ENCODE measurements at places on chromosomes 12 and 14.

- DNase-seq = no peak
Measured at GRCh38 chr14:95857275-95857674, 19.4 kb upstream of the TUNAR start.

GRCh38 chr14:52352061-52352491, 38.0 kb downstream of the PTGER2 start:
- DNase-seq = peak; percentile 23

- no peak for DNase-seq
Measured at GRCh38 chr12:31780096-31780495, 51.3 kb upstream of the AMN1 start.

GRCh38 chr12:3132636-3133404, 55.6 kb downstream of the TSPAN9 start:
- DNase-seq = no peak

- DNase-seq = no peak
Measured at GRCh38 chr14:24145690-24146452, 539 bp downstream of the PSME2 start.

- DNase-seq = no peak
Measured at GRCh38 chr14:74947353-74948227, 7.8 kb downstream of the PGF start.

DNA sequence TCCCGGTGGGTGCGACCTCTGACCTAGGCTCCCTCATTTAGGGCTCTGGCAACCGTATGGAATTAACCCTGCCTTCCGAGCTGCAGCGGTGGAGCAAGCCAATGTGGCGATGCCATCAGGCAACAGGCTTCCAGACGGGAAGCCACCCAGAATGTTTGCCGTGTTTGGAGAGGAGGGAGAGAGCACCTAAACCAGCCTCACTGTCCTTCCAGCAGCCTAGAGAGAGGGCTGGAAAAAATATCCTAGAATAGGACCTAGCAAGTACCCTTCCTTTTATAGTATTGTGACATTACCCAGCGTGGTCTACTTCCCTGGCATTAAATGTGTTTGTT, 287 bp upstream of the SLC2A13 start:
- no peak for DNase-seq

- no peak for DNase-seq
Measured at GRCh38 chr14:76323331-76324050, 52.4 kb upstream of the ESRRB start.

GRCh38 chr12:57219993-57220754, 3.6 kb downstream of the NXPH4 start:
- no peak for DNase-seq

DNA sequence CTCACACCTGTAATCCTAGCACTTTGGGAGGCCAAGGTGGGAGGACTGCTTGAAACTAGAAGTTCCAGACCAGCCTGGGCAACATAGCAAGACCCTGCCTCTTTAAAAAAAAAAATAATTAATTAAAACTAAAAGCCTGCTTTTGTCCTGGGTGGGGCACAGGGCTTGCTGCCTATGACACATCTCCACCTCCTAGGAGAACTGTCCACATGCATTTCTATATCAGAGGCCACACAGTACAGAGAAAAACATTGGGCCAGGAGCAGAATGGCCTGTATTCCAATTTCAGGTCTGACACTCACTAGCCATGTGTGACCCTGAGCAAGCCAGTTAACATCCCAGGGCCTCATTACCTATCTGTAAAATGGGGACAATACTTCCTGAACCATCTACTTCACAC, 31.9 kb downstream of the CCDC88C start:
- DNase-seq = no peak

- DNase-seq = no peak
Measured at GRCh38 chr14:56244138-56244789, 126.1 kb downstream of the PELI2 start.

GRCh38 chr14:56413721-56414120, 165.9 kb upstream of the TMEM260 start:
- DNase-seq = no peak

- no peak for DNase-seq
Measured at GRCh38 chr12:68812553-68813241, 4.7 kb downstream of the MDM2 start.

DNA sequence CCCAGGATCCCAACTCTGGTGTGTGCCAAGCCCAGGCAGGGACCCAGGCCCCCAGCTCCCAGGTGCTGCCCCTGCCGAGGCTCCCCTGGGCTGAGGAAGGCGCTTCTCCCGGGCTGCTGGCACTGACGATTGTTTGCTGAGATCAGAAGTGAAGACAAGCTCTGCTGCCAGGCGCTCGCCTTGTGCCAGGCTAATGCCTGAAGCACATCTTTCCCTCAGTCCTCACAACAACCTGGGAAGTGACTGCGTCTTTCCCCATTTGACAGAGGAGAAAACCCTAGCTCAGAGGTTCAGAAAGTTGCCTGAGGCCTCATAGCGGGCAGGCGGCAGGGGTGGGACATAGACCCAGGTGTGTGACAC, 36.8 kb downstream of the ANKRD9 start:
- DNase-seq = no peak

GRCh38 chr12:62660756-62661155, 194.1 kb downstream of the MON2 start:
- DNase-seq = no peak

DNA sequence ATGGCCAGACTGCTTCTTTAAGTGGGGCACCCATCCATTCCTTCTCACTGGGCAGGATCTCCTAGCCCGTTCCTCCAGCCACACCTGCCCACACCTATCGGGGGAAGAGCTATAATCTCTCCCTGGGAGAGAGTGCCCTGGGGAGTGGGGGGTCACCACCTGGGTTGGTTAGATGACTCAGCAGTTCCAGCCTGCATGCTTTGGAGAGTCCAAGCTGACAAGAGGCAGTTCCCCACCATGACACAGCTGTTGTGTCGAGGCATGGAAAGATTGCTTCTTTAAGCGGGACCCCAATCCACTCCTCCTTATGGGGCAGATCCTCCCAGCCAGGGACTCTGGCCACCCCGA, 52.6 kb upstream of the PPFIA2 start:
- DNase-seq = no peak

DNA sequence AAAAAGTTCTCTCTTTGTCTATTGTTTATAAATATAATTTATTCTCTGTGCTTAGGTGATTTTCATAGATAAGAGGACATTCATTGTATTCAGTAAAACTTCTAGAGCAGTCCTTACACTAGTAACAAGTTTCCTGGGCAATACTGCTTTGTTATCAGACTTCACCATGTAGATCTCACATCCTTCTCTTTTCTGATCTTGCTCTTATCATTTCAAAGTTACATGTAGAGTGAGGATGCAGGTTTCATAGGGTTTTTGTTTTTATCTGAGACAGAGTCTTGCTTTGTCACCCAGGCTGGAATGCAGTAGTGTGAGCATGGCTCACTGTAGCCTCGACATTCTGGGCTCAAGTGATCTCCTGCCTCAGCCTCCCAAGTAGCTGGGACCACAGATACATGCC, 789.5 kb downstream of the DIO2 start:
- DNase-seq = no peak

DNA sequence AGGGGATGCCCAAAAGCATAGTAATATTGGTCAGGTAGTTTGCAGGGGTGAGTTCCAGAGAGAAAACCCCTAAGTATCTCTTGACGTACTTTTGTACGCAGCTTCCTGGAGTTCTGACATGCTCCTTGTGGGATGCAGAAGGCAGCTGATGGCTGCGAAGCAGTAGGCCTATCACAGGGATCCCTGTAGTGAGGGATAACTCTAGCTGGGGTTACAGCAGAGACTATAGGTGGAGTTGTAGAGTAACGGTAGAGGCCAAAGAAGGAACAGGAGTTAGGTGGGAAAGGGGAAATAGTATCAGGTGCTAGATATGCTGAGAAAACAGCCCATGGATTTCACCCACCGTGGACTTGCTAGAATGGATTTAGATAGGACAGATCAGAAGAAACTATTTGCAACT, 37.3 kb downstream of the MGST1 start:
- DNase-seq = no peak

GRCh38 chr12:52817003-52817698, 3.2 kb upstream of the KRT4 start:
- no peak for DNase-seq

DNA sequence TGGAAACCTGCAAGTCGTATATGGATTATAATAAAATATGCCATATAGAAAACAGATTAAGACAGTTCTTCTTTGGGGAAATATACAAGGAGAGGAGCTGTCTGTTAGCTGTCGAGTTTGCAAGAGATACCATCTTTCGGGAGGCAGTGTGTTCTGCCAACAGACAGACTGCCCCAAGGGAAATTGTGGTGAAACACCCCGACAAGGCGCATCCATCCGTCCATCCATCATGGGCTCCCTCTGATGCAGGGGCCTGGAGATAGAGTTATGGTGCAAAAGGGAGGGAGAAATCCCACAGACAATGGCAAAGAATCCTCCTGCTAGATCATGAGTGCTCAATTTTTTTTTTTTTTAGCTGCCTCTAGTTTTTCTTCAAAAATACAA, 156.3 kb downstream of the DPF3 start:
- no peak for DNase-seq

GRCh38 chr12:73769337-73769736, 768.3 kb upstream of the ATXN7L3B start:
- DNase-seq = no peak

DNA sequence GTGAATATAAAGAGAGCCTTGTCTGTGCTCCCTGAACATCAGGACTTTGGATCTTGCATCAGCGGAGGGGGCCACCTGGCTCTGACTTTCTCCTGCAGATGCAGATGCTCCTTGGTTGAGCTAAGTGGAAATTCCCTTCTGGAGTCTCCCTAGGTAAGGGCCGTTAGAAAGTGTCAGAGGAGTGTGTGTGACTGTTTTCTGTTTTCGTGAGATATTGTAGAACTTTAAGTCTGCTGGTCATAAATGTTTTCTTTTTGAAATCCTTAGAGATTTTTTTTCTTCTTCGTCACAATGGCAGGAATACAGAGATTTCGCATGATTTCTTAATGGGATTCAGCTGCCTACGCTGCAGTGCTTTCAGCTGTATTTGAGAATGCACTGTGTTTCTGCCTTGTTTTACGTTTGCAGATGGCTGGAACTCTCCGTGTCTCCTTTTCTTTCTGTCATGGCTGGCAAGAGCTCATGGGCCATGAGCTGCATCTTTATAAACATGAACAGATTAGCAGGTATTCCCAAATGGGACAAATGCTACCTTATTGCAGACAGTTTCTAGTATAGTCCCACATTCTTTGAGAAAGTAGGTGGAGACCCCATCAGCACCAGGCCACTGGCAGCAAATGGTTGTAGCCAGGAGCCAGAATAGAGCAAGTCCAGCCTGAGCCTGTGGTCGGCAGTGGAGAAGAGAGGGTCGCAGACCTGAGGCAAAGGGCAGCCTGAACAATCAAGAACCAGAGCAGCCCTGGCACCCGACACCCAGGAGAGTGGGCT, 76.2 kb upstream of the FRMD6 start:
- no peak for DNase-seq

- no peak for DNase-seq
Measured at GRCh38 chr14:50260511-50260910, 29.1 kb upstream of the SOS2 start.

DNA sequence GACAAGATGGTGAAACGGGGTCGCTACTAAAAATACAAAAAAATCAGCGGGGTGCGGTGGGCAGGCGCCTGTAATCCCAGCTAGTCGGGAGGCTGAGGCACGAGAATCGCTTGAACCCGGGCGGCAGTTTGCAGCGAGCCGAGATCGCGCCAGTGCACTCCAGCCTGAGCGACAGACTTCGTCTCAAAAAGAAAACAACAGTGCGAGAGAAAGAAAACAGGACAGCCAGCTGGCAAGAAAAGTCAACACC, 633 bp upstream of the RNU4-2 start:
- DNase-seq = no peak

DNA sequence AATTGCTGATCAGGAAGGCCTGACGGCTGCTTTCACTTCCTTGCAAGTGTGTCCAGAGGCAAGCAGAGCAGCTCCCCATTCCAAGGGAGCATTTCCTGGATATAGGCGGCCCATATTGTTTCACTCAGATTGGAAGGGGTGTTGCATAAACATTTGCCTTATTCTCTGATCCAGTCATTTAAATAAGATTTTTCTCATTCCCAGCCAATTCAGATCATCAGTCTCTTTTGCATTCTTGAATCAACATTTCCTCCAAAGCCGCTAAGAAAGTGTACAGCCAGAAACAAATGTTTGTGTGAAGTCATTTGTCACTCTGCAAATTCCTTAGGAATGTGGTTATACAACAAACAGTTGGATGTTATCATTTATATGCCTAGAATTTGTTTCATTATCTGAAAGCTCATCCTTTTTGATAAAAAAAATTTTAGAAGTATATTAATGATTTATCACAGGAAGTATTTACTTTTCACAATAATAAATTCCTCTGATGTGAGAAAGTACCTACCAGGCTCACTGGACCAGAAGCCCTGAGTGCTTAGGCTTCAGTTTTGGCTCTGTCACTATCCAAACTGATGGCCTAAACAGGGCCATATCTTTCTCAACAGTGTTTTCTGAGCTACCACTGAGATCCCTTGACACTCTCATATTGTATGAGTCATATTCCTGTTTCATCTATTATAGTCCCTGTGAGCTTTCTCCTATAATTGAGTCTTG, 379.6 kb downstream of the CCDC91 start:
- DNase-seq = no peak

GRCh38 chr12:91189516-91189915, 6.9 kb upstream of the DCN start:
- no peak for DNase-seq

DNA sequence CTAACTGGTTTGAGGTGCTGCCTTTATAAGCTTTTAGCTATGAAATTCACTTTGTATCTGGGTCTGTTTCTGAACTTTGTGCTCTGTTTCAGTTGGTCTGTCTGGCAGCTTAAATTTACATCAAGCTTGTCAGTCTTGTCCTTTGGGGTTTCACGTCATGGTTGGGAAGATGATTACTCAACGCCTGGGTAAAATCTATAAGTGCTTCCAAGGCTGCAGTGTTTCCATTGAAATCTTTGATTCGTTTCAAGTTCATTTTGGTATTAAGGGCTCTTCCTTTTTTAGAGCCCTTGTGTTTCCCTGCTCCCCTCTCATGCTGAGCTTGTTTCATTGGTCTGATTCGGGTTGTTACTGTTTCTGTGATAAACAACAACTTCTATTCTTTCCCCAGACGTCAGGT, 58.2 kb downstream of the FBXW8 start:
- DNase-seq = no peak

DNA sequence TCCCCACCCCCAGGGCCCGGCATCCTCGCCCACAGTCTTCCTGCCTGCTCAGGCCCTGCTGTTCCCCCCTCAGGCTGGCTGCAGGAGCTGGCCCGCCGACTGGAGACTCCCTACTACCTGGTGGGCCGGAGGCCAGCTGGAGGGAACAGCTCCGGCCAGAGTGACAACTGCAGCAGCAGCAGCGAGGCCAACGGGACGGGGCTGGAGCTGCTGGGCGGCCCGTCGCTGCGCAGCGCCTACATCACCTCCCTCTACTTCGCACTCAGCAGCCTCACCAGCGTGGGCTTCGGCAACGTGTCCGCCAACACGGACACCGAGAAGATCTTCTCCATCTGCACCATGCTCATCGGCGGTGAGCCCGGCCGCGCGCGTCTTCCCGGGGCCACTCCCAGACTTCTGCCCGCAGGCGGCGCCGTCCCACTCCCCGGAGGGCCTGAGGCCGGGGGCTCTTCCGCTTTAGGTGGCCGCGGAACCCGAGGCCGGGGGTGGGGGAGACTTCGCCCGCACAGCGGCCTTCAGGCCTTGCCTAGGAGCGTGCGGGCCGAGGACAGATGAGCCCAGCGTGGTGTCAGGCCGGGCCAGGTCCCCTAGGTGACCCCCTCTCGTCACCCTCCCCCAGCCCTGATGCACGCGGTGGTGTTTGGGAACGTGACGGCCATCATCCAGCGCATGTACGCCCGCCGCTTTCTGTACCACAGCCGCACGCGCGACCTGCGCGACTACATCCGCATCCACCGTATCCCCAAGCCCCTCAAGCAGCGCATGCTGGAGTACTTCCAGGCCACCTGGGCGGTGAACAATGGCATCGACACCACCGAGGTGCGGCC, 10.2 kb downstream of the KCNH3 start:
- DNase-seq = no peak
